SJSA1 (cell line): ENCODE measurements at places on chromosomes 11 and 22.
A peak's percentile ranks its signal among the peaks of the same experiment; 100 is the strongest.

- no peak for DNase-seq
Observed at GRCh38 chr11:28677721-28678120, 569.5 kb downstream of the METTL15 start.

- DNase-seq: no peak
Observed at GRCh38 chr22:45702981-45703380, 31.3 kb downstream of the ATXN10 start.

- DNase-seq: no peak
Observed at GRCh38 chr22:40309631-40310030, 36.7 kb upstream of the ADSL start.

GRCh38 chr11:61160487-61161189 is 588 bp downstream of the VPS37C start:
- DNase-seq: no peak

- DNase-seq: no peak
Observed at GRCh38 chr22:43862074-43862881, at the start of gene SULT4A1. SULT4A1 (minus strand) TSS chr22:43862513; CDS start chr22:43862382, 131 bp downstream.

- no peak for DNase-seq
Observed at GRCh38 chr11:74030723-74031676, 22.1 kb upstream of the UCP3 start.

GRCh38 chr11:124762624-124763155 is 600 bp upstream of the ESAM start:
- DNase-seq: no peak

- no peak for DNase-seq
Observed at GRCh38 chr11:130672911-130673310, 224.5 kb downstream of the ADAMTS15 start.

- DNase-seq: peak; percentile 55
Observed at GRCh38 chr22:40819599-40820140, 524 bp upstream of the SLC25A17 start.

GRCh38 chr11:94922321-94923003 is 50.9 kb downstream of the CWC15 start:
- DNase-seq: no peak

GRCh38 chr11:112255067-112255720 is 5.5 kb downstream of the PLET1 start:
- no peak for DNase-seq

GRCh38 chr22:48340727-48341709 is 1486.7 kb downstream of the BRD1 start:
- no peak for DNase-seq

- peak; percentile 87 for DNase-seq
Observed at GRCh38 chr11:18384157-18384641, 10.2 kb upstream of the LDHA start.

GRCh38 chr22:44988671-44989070 is 21.1 kb downstream of the PHF21B start:
- no peak for DNase-seq

GRCh38 chr11:27820249-27820648 is 120.0 kb upstream of the BDNF start:
- DNase-seq: no peak

- DNase-seq: no peak
Observed at GRCh38 chr22:25669253-25670069, 72.5 kb upstream of the MYO18B start.

GRCh38 chr11:111097191-111097590 is 148.3 kb upstream of the POU2AF2 start:
- no peak for DNase-seq

- DNase-seq: no peak
Observed at GRCh38 chr11:72468289-72468688, 34.0 kb upstream of the CLPB start.

- no peak for DNase-seq
Observed at GRCh38 chr11:132278801-132279574, 908.6 kb downstream of the NTM start.

DNA sequence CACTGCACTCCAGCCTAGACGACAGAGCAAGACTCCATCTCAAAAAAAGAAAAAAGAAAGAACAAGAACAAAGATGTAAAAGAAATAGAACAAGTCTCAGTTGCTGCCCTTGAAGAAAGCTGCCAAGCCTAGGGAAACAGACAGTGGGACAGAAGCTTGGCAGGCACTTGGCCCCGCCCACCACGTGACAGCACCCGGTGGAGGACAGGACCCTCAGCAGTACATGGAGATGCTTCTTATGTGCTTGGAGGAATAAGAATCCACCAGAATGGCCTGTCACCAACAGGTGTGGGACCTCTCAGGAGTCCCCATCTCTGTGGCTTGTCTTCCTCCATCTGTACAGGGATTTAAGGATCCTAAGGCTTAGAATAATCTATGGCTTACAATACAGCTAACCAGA is 7.6 kb upstream of the TMPRSS6 start:
- DNase-seq: no peak

GRCh38 chr11:134145715-134146114 is 76.8 kb downstream of the JAM3 start:
- DNase-seq: no peak

DNA sequence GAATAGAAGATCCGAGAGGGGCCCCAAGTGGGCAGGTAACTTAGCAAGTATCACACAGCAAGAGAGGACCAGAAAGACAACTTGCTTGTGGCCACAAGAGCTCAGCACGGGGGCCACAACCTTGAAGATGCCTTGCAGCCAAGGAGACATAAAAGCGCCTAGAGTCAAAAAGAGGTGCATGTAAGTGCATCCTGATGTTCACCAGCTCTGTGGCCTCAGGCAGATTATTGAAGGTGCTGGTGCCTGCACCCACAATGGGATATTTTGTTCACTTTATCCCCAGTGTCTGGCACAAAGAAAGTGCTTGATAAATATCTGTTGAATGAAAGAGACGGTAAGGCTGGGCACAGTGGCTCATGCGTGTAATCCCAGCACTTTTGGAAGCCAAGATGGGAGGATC is 106.0 kb upstream of the ASPHD2 start:
- no peak for DNase-seq

- DNase-seq: no peak
Observed at GRCh38 chr11:128597209-128597608, 9.9 kb upstream of the ETS1 start.
